CD4-positive, alpha-beta T cell treated with Interleukin-10 for 1 hour (primary cell): ENCODE measurements at places on chromosomes 13 and 19.
A peak's percentile ranks its signal among the peaks of the same experiment; 100 is the strongest.

- DNase-seq, result peak; percentile 19
These were observed 866 bp upstream of the LMO7 start for GRCh38 chr13:75635101-75635827.

DNA sequence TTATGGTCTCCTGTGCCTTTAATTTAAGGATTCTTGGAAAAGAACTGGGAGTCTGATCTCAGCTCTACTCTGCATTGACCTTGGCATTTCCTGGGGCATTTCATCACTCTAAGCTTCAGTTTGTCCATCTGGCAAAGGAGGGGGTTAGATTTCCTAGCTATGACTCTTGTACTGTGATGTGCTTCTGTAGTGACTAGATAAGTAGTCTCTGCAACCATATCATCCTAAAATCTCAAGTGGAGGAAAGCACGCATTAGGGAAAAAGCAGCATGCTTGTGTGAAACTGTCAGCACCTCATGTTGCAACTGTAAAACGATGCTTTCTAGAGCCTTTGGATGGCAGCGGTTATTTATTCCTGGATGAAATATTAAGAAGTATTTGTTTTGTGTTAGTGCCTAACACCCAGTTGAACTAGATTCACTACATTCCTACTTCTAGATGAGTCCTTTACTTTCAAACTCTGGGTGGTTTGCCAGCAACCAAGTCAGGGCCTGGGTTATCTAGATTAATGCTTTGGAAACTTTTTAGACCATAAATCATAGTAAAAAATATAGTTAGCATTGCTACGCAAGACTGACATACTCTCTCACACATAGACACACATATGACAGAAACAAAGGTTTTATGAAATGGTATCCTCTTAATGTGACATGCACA, 6.8 kb downstream of the WDFY2 start:
- no peak for DNase-seq

- DNase-seq, result no peak
These were observed 3.8 kb downstream of the DOCK9 start for GRCh38 chr13:98974053-98974452.

- DNase-seq, result peak; percentile 57
These were observed 29.7 kb downstream of the NAXD start for GRCh38 chr13:110644892-110645521.

DNA sequence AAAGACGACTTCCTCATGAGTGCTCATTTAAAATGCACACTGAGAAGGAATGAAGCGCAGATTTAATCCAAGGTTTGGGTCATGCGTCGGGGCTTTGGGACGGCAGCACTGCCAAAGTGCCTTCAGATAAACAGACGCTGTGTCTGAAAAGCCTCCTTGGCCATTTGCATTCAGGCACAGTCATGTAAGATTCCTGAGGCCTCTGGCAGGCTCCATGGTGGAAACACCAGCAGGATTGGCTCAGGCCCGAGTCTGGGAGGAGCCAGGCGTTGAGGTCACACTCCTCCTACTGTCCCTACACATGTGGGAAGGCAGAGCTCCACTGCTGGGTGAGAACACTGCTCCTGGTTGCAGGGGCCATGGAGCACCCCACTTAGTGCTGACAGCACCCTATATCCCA, 113.3 kb upstream of the KL start:
- no peak for DNase-seq

- DNase-seq, result no peak
These were observed 1241.5 kb upstream of the MIR17HG start for GRCh38 chr13:90105849-90106496.

- DNase-seq, result no peak
These were observed 451.1 kb downstream of the FOXO1 start for GRCh38 chr13:40215311-40215710.

- DNase-seq, result peak; percentile 25
These were observed 7.4 kb upstream of the SLITRK6 start for GRCh38 chr13:85806553-85807175.

DNA sequence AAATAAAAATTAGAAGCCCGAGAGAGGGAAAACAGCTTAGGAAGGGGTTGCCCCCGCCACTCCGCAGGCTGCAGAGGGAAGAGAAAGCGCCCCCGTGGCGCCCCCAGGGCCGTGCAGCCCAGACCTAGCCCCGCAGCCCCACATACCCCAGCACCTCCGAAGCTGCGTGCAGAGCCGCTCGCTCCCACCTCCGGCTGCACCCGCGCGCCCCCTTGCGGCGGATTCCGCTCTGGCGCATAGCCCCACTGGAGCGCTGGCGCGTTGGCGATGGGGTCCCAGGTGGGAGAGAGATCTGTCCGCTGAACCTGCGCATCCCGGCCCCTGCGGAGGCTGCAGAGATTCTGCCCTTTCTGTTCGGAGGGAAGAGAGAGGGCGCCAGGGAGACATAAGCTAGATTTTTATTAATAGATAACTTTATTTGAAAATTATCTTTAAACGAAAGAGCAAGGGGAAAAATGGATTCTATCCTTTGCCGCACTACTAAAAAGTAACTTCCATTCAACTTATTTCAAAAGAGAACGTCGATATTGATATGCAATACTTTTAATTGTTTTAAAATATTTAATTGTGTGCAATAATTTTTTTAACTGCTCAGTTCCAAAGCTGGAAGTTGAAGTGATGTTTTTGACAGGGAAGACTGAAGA, 11.7 kb upstream of the CLN5 start:
- peak; percentile 84 for DNase-seq

GRCh38 chr19:46875234-46875633, 14.4 kb downstream of the ARHGAP35 start:
- no peak for DNase-seq

DNA sequence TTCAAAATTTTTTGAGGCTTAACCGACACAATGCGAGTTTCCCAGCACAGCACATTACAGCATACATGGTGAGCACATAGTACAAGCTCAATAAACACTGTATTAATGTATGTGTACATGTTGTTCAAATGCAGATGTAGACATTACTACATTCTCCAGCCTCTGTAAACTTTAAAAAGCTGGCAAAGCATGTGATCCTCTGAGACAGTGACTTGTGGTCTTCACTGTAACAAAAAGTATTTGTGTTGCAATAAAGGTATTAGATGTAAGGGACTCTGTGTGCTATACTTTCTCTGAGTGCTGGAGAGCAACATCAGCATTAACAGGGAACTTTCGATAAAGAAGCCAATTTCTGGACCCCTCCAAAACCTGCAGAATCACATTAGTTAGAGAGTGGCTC, 46.4 kb upstream of the ZNF254 start:
- no peak for DNase-seq

- DNase-seq, result peak; percentile 81
These were observed 722 bp upstream of the ICAM1 start for GRCh38 chr19:10270180-10270615.

GRCh38 chr13:50222569-50223332, 207.5 kb downstream of the KCNRG start:
- DNase-seq, result peak; percentile 48

- DNase-seq, result no peak
These were observed 169.8 kb downstream of the SHISA2 start for GRCh38 chr13:25881971-25882451.

- no peak for DNase-seq
These were observed 28.4 kb downstream of the CRTC1 start for GRCh38 chr19:18711893-18712292.

DNA sequence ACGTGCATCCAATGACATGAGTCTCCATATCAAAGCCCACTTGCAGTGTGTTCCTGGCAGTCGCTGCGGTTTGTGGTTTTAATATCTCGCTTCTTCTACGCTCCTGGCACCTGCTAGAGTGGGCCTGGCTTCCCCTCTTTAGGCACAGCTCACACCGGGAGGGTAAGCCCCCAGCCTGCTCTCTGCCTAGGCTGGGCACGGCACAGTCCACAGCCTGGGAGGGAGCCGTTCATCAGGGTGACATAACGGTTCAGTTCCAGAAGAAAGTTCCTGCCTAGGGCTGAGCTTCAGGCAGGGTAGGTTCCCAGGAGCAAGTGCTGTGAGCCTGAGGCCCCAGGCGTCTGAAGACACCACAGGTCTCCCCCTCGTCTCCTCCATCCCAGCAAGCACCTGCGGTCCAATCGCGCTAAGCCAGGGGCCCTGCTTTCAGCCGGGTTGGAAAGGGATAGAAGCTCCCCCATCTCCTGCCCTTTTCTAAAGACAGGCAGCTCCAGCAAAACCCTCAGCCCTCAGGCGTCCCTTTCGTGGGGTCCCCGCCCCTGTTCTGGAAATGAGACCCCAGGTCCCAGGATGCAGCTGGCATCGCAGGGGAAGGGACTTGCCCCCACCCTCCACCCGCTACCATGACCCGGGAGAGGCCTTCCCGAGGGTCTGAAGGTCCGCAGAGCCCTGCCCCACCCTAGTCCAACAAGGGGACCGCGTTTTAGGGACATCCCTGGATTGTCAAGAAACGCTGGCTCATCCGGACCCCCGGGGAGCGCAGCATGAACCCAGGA, 121.6 kb upstream of the ZNF507 start:
- no peak for DNase-seq

DNA sequence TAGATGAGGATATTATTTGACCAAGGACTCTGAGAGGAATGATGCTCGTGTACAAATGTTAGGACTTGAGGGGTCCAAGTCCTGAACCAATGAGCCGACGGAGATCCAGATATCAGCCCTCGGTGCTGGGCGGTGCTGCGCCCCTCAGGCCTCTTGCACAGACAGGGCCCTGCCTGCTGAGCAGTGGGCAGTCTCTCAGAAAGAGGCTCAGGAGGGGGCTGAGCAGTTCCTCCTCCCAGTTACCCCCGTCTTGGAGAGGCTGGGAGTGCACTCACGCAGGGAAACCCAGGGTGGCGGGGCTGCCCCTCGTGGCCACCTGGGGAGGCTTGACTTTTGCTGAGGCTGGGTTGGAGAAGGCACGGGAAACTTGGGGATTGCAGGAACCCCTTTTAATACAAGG, 18.4 kb downstream of the TEX29 start:
- no peak for DNase-seq

GRCh38 chr19:46603195-46603637, 2.1 kb downstream of the CALM3 start:
- DNase-seq, result no peak

GRCh38 chr19:21492947-21493906, 12.2 kb upstream of the ZNF429 start:
- DNase-seq, result no peak

GRCh38 chr13:56735537-56735942, 405.2 kb upstream of the PRR20A start:
- no peak for DNase-seq

- no peak for DNase-seq
These were observed 164.7 kb downstream of the KCNRG start for GRCh38 chr13:50179977-50180376.

- no peak for DNase-seq
These were observed 7.3 kb upstream of the TYROBP start for GRCh38 chr19:35915443-35915842.

- no peak for DNase-seq
These were observed 12.1 kb downstream of the ERCC2 start for GRCh38 chr19:45358213-45358792.

DNA sequence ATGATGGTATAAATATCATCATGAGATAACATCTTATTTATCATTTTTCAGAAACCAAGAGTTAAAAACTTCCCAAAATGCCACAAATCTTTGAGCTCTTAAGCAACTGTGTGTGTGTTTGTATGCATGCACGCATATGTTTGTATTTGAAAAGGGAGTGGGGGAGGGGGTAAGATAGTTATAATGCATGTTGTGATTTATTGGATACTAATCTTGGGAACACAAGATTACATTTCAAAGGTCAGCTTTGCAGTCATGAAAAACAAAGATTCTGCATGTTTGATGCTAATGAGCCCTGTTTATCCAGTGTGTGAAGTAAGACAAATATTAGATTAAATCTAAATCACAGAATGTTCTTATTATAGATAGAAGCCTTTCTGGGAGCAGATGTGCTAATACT, 355.9 kb downstream of the DCT start:
- no peak for DNase-seq

- no peak for DNase-seq
These were observed 36.1 kb upstream of the DCUN1D2 start for GRCh38 chr13:113526466-113527220.

DNA sequence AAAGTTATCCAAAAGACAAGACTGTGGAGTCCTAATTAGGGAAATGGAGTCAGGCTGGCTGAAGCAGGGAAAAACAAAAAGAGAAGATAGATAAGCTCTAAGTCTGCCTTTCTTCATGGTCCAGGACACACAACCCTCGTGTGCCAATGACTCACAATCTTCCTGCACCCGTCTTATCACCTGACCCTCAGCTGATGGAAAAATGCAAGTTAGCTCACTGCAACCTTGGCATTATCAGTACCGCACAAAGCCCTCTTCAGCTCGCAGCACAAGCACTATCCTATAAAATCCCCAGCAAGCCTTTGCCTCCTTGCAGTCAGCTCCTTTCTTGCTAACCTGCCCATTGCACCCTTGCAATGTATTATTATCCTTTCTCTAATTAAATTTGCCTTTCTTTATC, 4.3 kb downstream of the OR7A5 start:
- DNase-seq, result no peak

- peak; percentile 74 for DNase-seq
These were observed 15.2 kb upstream of the PAK4 start for GRCh38 chr19:39110263-39110967.

DNA sequence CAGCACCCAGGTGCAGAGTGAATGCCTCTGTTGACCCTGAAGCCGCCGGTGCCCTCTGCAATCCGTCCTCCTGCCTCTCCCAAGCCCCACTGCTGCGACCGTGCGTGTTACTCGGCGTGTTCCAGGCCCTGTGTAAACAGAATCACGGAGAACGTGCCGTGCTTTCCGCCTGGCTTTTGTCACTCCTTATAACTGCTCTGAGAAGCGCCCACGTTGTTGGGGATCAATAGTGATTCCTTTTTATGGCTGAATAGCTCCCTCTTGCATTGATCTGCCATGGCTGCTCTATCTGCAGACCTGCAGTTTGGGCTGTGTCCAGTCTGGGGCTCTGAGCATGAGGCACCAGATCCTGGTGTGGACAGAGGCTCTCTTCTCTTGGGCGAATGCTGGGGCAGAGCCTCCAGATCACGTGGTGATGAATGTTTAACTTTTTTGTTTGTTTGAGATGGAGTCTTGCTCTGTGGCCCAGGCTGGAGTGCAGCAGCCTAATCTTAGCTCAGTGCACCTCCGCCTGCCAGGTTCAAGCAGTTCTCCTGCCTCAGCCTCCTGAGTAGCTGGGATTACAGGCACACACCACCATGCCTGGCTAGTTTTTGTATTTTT, 15.8 kb downstream of the ADPRHL1 start:
- DNase-seq, result no peak

DNA sequence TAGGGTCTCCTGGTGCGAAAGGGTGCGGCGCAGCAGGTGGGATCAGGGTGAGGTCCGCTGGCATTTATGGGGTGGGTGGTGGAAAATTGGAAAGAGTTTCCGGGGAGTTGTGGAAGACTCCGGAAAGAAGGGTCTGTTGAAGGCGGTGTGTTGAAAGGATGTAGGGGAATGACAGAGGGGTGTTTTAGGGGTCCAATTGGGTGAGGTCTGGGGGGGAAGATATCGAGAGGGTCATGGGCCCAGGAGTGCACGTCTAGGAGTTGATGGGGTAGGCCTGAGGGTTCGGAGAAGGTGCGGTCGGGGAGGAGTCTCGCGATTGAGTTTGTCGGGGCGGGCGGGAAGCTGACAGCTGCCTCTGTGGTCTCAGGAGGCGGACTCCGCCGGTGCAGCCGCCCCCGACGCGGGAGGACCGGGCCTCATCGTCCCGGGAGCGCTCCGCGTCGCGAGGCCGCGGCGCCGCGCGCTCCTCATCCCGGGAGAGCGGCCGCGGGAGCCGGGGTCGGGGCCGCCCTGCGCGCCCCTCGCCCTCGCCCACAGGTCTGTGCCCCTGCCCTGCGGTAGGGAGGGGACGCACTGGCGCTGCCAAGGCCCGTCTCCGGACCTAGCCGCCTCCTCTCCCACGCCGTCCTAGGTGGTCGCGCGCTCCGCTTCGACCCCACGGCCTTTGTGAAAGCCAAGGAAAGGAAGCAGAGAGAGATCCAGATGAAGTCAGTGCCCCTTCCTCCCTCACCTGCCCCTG, 7.0 kb downstream of the PGLYRP1 start:
- DNase-seq, result peak; percentile 48
